ENCODE measurements at places on chromosomes 2 and 18.

GRCh38 chr2:33372940-33373553 is 103.4 kb upstream of the RASGRP3 start:
- DNase-seq = no peak

DNA sequence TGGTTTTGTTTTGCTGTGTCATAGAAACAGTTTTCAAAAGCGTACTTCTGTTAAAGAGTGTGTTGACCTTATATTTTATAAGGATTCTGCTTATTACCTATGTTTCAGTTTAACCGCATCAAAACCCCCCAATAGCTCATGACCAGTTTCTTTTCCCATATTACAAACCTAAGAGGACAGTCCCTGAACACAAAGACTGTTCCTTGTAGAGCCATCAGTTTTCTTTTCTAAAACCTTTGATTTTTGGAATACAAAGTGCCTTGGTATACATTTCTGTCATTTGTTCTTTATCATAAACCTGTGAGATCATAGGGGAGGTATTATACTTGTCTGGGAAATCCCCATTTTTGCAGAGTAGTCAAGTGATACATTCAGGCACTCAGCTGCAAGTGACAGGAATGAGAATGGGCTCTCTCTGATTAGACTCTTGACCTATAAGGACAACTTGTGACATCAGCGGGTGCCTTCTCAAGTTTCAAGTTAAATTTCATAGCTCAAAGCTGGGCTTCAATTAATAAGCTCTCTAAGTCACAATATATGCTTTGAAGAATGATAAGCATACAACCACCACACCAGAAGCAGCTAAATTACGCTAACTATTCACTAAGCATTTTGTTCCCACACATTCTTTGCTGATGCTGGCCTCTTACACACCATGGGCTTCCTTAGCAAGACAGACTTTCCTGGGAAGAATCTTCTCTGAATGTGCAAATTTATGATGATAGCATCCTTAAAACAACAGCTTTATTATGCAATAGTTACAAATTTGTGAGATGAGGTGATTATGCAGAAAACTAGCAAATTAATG is 97.5 kb upstream of the CD302 start:
- no peak for DNase-seq

GRCh38 chr2:184551626-184552025 is 46.7 kb upstream of the ZNF804A start:
- DNase-seq = no peak

- DNase-seq = no peak
These were observed 21.8 kb upstream of the RPIA start for GRCh38 chr2:88669482-88670214.

- DNase-seq = no peak
These were observed 198.5 kb downstream of the UBE2E3 start for GRCh38 chr2:181178823-181179412.

DNA sequence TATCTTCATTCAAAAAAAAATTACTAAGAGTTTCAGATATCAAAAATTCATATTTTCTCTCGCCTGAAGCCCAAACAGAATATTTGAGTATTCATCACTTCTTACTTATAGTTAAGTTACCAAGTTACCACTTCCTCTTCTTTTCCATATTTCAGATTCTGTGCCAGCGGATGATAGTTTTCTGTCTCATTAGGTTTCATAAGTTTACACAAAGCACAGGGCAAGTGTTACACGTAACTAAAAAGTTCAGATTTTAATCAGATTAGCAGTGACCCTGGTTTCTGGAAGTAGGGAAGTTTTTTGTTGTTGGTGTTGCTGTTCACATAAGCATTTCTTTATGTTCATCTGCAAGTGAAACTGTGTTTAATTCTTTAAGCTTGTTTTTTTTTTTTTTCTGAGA is 10.2 kb downstream of the AFTPH start:
- DNase-seq = no peak

GRCh38 chr2:38905251-38905650 is 15.6 kb downstream of the ARHGEF33 start:
- DNase-seq = no peak

- no peak for DNase-seq
These were observed 14.7 kb upstream of the SLC4A3 start for GRCh38 chr2:219612577-219613286.

DNA sequence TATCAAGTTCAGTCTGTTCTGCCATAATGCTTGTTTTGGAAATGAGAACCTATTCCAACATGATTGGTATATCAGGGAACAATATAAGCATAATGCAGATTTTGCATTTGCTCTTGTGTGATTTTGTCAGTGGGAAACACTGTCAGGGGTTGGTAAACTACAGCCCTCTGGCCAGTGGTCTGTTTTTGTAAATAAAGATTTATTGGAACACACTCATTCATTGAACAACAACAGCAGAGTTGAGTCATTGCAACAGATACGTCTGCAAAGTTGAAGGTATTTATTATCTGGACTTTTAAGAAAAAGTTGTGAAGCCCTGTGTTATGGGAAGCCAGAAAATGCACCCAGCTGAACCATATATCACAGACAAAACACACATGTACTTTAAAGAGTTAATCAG is 83.1 kb downstream of the MCFD2 start:
- no peak for DNase-seq

- no peak for DNase-seq
These were observed 113.4 kb downstream of the EIPR1 start for GRCh38 chr2:3264010-3264744.

DNA sequence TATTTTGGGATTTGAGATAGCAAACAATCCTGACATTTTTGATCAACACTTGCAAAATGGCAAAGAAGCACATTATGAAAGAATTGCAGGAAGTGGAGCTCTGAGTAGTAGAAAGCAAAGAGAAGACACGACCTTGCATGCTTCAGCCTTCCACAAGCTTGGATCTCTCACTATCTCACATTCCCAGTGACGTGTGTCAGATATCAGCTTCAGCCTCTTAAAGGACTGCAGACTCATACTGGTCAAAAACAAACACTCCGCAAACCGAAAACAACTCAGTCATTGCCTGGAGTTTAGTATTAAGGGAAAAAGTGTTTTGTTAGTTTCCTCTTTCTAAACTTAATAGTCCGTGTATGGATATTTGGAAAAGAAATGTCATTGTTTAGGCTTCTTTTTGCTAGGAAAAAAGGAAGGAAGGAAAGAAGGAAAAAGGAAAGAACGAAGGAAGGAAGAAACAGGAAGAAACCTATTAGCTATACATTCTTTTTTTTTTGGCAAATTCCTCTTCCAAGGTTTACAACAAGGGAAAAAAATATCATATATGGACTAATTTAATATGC is 32.6 kb upstream of the SLC40A1 start:
- DNase-seq = no peak
